NCI-H1436 treated with DMSO at 0.1 percent for 48 hours (cell line): ENCODE measurements at places on chromosomes 2 and 18.

GRCh38 chr18:34787931-34788532, 77.9 kb downstream of the DTNA start:
- peak; percentile 46 for DNase-seq

GRCh38 chr2:135743860-135744259, 2.2 kb downstream of the UBXN4 start:
- no peak for DNase-seq

DNA sequence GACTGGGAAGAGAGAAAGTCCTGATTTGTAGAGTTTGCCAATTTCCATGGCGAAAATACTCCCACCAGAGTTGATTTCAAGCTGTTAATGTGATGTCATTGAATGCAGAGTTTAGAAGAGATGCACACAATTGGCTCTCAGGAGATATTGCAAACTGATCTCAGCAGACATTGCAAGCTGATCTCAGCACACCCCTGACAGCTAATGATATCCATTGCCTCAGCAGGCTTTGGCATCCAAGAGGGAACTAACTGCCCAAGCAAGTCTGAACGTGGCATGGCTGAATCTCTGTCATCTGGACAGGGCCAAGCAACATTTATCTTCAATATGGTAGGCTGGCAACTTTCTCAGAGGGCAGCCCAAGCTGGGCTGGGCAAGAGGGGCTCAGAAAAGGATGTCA, 78.4 kb upstream of the CYP1B1 start:
- DNase-seq, result no peak

DNA sequence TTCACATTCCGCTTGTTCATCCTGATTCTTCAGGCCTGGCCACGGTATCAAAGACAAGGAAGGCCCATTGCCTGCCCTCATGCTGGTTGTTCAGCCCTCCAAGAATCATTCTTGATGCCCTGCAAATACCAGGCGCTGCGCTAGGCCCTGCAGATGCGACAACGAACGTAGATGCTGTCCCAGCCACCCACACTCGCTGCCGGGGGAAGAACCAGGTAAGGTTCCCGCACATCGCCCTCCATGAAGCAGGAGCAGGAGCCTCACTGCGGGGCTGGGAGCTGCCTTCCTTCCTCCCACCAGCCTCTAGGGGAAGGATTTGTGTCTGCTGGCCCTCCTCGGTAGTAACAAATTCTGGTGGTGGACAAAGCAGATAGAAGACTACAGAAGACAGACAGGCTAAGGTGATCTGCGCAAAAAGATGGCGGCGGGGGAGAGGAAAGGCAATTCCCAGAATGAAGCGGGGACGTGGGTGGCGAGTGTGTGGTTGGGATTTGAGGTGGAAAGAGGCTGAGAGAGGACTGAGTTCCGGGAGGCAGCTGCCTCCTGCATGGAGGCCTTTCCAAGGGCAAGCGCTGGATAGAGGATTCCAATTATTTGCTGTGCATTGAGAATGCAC, 19.8 kb upstream of the GPR55 start:
- DNase-seq, result no peak

DNA sequence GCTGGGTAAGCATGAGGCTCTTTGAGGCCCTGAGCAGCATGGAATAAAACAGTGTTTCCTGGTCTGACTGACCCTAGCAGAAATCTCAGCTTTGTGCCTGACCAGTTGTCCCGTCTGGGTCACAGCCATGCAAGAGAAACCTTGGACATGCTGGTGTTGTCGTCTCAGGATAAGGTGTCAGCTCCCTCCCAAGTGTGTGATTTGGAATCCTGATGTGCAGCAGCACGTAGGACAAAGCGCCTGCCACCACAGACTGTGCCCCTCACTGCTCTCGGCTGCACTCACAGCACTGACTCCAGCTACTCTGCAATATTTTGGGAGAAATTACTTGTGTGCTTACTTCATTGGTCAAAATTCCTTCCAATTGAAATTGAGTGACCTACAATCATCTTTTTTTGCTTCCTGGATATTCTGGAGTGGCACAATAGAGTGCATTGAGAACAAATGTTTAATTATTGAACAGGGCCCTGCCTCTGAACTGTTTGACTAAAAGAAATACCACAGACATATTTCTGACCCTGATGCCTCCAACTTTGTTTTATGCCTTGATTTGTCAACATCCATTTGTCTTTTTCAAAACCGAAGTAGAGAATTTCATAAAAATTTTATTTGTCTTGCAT, 352.4 kb downstream of the SOCS6 start:
- no peak for DNase-seq

DNA sequence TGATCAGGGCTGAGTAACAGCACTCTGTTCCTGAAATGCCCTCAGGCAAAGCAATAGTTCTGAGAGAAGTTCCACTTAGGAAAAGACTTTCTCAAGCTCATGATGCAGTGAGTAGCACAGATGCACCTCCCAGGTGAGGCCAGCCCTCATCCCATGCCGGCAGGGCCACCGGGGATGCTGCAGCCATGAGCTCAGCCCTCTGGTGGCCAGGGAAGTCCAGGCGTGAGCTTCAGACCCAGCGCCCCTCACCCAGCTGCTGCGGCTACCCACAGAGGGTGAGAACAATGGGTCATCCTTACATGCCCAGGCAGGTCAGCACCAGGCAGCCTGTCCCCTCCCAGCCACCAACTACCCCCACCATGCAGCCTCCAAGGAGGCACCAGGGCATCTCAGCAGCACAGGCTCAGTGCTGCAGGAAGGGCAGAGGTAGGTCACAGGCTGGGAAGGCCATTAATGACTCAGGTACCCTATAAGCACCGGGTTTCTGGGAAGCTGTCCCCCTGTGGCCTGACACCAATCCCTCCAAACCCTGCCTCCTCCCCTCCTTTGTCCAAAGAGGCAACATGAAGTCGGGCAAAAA, 50.6 kb downstream of the TTC32 start:
- DNase-seq, result no peak

- no peak for DNase-seq
Measured at GRCh38 chr2:44740678-44741077, 200.8 kb upstream of the SIX3 start.

GRCh38 chr2:172462849-172463381, 35.5 kb downstream of the ITGA6 start:
- no peak for DNase-seq

GRCh38 chr2:236689393-236689700, 119.7 kb downstream of the ACKR3 start:
- DNase-seq, result no peak

DNA sequence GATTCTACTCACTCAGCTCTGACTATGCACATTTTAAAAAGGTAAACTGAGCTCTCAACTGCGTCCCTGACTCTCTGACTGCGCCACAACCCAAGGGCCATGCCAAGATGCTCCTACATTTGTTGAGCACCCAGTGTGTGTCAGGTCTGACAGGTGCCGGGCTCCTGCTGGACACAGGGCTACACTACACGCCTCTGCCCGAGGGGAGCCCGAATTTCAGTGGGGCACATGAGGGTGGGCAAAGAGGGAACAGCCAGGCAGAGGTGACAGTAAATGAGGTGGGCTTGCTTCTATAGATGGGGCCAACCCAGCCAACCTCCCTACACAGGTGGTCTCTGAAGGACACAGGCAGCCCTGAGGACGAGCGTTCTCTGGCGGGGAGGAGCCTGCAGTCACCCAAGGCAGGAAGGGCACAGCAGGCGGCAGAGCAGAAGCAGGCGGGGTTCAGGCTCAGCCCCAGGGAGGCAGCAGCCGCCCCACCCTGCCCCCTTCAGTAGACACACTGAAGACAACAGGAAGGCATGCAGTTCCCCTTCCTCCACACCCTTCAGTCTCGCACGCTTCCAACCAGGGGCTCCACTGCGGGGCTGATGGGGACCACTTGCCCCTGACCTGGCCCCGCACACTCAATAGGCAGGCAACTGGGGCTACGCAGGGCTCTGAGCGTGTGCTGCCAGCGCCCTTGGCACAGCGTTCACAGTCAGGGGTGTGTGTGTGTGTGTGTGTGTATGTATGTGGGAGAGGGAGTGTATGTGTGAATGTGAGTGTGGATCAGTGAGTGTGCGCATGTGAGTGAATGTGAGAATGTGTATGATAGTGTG, 98.4 kb downstream of the UXS1 start:
- DNase-seq, result no peak

GRCh38 chr2:23544589-23545295, 159.8 kb downstream of the KLHL29 start:
- no peak for DNase-seq

DNA sequence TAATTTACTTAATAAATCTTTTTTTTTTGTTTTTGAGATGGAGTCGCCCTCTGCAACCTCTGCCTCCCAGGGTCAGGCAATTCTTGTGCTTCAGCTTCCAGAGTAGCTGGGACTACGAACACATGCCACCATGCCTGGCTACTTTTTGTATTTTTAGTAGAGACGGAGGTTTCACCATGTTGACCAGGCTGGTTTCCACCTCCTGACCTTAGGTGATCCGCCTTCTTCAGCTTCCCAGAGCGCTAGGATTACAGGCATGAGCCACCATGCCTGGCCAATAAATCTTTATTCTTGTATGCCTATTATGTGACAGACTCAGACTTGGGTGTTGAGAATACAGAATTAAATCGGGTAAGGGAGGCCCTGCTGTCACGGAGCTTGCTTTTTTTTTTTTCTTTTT, 16.7 kb upstream of the ASXL2 start:
- DNase-seq, result no peak

DNA sequence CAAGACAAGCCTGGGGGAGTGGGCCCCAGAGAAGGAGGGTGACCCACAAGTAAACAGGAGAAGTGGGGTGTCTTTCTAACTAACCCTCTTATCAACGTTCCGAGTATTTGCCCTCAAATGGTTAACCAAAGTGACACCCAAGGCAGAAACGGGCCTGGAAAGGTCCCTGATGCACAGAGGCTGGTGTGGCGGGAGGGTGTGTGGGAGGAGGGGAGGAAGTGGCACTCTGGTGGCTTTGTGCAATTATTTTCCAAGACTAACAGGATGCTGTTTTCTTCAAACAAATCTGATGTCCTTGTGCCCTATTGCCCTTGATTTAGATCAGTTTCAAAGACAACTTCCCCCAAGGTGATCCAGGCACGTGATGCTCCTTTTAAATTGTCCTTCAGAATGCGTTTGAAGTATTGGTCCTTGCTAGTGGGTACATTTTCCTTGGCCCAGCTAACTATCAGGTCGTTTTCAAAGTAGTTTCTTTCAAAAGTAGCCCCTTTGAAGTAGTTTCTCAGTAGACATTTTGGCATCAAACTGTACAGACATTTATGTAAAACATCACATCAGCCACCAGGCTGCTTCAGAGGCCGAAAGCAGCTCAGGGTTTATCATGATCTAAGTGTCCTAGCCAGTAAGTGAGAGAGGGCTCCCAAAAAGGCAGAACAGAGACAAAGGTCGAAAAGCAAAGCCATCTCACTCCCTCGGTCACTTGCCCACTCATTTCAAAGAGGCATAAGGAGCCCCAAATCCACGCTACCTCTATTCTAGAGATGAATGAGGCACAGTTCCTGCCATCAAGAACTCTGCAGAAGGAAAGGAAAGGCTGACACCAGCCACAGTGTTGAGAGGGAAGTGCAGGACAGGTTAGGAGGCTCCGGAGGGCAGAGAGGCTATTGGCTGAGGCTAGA, 371.1 kb upstream of the ID2 start:
- DNase-seq, result no peak

DNA sequence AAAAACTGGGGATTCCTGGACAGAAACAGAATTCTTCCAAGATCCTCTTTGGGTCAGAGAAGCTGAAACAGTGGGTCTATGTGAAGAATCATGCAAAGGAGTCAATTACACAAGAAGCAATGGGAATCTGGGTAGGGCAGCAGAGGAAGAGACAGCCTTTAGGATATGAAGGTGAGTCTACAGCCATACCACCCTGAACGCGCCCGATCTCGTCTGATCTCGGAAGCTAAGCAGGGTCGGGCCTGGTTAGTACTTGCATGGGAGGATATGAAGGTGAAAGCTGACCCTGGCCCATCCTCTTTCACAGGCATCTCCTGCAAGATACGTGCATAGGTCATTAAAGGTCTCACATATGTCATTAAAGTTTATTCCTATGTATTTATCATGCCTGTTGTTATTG, 1080.9 kb upstream of the FANCL start:
- no peak for DNase-seq

- no peak for DNase-seq
Measured at GRCh38 chr2:53174539-53174938, 593.1 kb upstream of the CHAC2 start.

- DNase-seq, result no peak
Measured at GRCh38 chr2:127220102-127220767, at the start of gene CYP27C1. CYP27C1 (minus strand) TSS chr2:127220299; CDS start chr2:127220270, 29 bp downstream.

- DNase-seq, result peak; percentile 9
Measured at GRCh38 chr2:144890828-144891227, 370.9 kb upstream of the ZEB2 start.

DNA sequence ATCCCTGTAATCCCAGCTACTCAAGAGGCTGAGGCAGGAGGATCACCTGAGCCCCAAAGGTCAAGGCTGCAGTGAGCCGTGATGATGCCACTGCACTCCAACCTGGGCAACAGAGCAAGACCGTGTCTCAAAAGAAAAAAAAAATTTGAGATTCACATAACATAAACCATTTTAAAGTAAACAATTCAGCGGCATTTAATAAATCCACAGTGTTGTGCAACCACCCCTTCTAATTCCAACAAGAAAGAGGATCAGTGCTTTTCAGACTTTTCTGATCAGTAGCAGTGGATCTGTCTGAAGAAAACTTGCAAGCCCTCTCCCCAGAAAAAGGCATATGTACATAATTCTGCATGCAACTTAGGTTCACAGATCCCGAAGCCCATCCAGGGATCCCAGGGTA, 7.2 kb upstream of the SAG start:
- DNase-seq, result no peak

DNA sequence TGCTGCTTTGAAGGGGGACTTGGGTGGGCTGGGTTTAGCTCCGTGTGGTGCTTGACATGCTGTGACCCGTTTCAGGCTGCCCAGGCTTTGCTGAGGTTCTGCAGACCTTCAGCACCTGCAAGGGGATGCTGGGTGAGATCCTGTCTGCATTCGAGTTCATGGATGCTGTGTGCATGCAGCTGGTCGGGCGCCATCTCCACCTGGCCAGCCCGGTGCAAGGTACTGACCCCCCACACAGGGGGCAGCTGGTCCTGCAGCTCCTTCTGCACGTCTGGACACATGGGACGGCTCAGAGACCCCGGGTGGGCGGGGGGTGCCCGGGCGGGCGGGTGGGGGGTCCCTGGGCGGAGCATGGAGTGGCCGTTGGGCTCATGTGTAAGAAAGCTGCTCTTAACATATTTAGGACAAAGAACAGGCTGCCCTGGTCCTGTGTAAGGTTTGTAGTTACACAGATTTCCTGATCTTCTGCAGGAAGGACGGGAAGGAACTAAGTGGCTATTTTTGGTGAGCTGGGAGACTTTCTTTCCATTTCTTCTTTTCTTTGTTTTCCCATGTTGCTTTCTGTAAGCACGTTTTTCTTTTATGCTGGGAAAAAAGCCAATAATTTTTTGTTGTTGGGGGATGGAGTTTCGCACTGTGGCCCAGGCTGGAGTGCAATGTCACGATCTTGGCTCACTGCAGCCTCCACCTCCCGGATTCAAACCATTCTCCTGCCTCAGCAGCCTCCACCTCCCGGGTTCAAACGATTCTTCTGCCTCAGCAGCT, 15.8 kb downstream of the D2HGDH start:
- DNase-seq, result no peak

DNA sequence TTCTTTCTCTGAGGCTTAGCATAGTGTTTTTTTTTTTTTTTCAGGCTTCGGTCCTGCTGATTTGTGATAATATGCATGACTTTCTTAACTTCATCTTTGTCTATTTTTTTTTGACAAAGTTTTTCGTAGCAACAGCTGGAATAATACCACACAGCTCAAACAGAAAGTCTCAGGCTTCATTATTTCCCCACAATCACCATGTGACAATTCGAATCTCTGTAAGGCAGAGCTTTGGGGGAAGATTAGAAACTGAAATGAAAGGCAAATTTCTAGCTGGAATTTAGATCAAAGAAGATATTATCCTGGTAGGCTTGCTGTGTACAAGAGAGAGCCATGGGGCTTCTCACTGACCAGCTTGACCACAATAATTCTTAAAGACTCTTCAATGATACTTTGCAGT, 12.2 kb upstream of the CD28 start:
- DNase-seq, result no peak
